ENCODE measurements at places on chromosomes 7 and 10.

DNA sequence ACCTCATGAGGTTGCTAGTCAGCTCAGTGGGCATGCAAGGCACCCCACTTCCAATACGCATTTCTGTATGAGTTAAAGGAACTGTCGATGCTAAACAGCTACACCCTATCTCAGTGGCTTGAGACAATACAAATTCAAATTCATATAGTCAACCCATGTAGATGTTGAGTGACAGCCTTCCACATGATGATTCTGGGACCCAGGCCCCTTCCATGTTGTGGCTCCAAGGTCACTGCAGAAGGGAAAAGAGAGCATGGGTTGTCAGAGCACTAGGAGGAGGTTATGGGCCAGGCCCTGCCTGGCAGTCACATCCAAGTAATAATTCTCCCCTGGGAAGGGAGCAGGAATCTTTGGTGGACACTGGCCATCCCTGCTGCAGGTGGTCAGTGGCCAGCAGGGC, 28.2 kb downstream of the C10orf105 start:
- DNase-seq, result no peak

GRCh38 chr7:14846405-14846804, 56.1 kb downstream of the DGKB start:
- no peak for DNase-seq

DNA sequence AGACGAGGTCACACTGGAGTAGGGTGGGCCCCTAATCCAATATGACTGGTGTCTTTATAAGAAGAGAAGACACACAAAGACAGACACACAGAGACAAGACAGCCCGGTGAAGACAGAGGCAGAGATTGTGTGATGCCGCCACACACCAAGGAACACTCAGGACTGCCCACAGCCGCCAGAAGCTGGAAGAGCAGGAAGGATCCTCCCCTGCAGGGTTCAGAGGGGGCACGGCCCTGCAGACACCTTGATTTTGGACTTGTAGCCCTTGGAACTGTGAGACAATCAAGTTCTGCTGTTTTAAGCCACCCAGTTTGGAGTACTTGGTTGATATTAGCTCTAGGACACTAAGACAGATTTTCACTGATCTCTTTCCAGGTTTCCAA, 72.1 kb upstream of the NANOS1 start:
- no peak for DNase-seq

- no peak for DNase-seq
Observed at GRCh38 chr10:4828005-4828404, 2.0 kb downstream of the AKR1E2 start.

GRCh38 chr7:137006293-137006692, 137.8 kb downstream of the CHRM2 start:
- DNase-seq, result no peak

GRCh38 chr7:55132890-55133551, 114.2 kb downstream of the EGFR start:
- DNase-seq, result peak; percentile 99

DNA sequence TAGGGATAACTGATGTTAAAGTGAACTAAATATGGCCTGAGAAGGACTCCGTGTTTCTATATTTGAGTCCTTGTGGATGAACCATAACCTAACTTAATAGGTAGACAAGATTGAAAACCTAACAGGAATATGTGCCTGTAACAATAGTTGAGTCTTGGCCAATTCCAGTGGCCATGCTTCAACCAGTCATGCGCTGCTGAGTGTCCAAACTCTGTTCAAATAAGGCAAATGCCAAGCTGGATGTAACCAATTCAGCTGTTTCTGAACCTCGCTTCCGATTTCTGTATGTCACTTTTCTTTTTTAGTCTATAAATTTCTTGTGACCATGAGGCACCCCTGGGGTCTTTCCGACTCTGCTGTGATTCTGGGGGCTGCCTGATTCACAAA, 608.2 kb downstream of the GALNT17 start:
- no peak for DNase-seq

DNA sequence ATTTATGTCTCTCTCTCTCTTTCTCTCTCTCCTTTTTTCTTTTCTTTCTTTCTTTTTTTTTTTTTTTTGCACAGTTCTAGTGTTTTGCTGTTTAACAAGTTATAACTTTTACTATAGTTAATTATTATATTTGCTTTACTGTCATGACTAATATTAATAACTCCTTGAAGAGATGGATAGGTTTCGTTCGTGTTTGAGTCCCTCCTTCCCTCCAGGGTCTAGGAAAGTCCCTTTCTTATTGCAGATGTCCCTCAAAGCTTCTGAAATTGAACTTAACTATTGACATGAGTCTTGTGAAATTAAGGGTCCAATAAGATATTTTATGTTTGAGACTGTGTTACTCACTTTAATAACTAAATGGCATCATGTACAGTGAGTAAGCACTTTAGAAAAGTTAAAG, 131.4 kb downstream of the PLXDC2 start:
- DNase-seq, result no peak

DNA sequence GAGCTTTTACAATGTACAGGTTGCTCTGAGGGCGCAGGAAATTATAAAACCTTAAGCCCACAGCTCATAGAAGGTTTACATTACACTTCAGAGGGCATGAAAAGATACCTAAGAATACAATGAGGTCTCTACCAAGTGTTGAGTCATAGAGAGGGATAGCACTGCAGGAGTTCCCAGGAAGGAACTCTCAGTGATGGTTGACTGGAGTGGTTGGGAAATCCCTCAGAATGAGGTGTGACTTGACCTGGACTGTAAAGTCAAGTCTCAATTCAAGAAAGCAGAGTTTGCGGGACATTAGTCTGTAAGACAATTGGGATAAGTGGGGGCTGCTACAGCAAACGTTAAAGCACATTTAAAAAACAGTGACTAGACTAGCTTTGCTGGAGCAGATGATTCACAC, 21.9 kb downstream of the TNKS2 start:
- DNase-seq, result peak; percentile 91
